ENCODE measurements at places on chromosomes 1 and 21.

DNA sequence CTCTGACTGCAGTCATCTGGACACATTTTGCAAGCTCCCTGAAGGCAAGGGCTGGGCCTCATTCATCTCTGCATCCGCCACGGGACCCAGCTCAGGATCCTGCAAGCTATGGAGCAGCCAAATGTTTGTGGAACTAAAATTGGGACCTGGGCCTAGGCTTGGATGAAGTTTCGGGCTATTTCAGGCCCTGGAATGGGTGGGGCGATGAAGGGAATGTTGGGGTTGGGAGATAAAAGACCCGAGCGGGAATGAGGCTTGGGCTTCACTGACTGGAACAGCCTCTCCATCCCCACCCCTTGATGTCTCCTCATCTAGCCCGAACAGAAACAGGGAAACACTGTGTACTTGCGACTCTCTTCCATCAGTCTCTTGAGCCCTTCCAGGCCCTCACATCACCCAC is 7.3 kb upstream of the AHCYL1 start:
- DNase-seq, result no peak

DNA sequence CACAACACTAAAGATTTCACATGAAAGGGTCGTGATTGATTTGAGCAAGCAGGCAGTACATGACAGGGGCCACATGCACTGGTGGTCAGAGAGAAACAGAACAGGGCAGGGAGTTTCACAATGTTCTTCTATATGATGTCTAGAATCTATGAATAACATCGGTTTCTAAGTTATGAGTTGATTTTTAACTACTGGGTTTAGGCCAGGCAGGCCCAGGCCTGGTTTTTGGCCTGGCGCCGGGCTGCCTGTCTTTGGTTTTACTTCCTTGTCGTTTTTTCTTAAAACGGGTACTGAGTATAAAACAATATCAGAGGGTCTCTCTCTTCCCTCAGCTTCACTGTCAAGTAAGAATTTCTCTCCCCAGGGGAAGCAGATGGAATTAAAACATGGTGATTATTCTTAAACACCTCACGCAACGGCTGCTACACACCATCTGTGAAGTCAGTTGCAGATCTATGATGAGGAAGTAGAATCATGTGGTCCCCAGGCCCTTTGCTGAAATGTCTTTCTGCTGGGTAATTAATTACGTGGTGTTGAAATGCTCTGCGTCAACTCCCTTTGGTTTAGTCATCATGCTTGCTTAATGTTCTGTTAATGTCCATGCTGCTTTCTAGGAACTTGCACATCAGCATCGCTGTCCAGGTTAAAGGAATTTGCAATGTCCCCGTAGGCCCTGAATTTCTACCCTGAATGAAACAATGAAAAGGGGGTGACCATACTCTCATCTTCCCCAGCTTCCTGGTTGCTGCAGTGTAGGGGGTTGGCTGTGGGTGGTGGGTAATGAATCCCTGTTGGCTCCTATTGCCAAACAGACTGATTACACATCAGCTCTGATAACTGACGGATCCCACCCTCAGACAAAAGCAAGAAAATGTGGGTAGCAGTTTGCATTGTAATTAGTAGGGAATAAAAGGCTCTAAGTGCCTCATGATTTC is 70.3 kb downstream of the SERINC2 start:
- no peak for DNase-seq

DNA sequence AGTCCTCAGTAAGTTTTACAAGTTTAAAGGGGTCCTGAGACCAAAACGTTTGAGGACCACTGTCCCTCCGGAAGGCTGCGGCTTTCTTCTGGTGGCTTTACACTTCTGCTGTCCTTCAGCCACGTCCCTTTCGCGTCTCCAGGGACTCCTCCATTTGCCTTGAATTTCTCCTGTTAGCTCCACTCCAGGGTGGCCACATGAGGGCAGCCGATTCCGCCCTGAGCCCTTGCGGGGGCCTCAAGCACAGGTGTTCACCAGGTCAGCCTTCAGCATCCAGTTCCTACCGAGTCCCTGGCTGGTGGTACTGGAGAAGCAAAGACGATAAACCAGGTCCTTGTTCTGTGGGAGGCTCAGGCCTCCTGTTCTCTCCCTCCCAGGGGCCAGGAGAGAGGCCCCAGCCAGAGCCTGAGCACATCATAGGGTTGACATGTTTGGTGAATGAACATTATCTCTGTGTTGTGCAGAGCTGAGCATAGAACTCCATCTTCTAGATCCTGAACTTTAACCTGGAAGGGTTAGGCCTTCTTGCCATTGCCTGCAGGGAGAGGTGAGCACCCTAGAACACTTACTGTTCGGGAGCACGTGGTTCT is 27.4 kb upstream of the COQ8A start:
- DNase-seq, result peak; percentile 65

GRCh38 chr1:155507945-155508344 is 54.7 kb downstream of the ASH1L start:
- no peak for DNase-seq

DNA sequence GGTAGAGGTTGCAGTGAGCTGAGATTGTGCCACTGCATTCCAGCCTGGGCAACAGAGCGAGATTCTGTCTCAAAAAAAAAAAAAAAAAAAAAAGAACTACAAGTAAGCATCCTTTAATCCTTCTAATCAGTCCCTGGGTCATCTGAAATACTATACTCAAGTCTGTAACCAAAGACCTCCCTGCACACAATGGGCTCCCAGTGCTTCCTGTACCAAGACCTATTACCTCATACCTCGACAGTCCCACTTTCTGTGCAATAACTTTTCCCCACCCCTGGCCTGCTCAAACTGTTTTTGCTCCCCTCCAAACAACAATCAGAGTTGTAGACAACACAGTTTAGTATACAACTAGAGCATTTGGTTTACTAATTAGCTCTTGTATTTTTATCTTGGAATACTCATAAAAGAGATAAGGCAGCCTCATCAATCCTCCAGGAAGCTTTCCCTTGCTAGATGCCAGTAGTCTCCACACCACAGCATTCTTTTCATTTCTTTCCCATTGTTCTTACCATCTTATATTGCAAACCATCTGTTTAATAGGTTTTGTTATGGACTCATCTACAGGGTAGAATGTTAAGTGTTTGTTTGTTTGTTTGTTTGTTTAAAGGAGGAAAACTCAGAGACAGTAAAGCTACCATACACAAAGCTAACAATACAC is 19.2 kb upstream of the RLF start:
- no peak for DNase-seq

GRCh38 chr1:147924813-147925212 is 3.4 kb upstream of the GPR89B start:
- no peak for DNase-seq

DNA sequence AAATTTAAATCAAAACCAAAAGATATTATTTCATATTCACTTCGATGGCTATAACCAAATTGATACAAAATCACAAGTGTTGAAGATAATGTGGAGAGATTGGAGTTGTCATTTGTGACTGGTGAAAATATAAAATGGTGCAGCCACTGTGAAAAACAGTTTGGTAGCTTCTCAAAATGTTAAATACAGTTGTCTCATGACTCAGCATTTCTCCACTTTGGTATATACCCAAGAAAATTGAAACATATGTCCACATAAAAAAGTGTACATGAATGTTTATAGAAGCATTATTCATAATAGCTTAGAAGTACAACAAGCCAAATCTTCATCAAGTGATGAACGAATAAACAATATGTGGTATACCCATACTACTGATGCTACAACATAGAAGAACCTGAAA is 318.5 kb downstream of the BRINP3 start:
- DNase-seq, result no peak

DNA sequence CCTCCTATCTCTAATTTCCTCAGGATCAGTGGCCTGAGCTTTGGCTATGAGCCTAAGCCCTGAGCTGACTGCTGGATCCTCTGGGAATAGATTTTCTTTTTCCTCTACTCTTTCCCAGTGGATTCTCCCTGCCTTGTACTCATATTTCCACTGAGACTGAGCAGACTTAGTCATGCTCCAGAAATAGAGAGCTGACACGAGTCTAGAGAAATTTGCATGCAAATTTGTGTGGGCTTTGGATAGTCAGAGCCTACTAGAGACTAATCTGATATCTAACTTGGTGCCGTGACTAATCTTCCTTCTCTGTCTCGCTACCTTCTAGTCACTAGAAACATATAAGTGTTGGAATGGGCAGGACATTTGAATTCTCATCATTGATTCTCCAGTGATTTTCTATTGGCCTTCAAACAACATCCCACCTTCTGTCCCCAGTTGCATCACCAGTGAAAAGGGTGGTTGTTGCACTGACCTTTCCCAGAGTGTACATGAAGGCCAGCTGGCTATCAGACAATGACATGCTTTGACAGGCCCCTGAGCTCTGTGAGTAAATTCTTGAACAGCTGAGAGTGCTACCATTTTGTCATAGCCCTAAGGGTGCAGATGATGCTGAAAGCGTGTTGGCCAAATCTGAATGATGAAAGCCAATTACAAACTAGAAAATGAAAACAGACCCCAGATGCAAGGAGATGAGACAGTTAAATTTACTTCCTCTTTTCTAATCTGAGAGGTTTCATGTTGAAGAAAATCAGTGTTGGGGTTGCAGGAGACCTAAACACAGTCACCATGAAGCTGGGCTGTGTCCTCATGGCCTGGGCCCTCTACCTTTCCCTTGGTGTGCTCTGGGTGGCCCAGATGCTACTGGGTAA is at the start of gene FCRLA:
Gene FCRLA, plus strand, starts transcription at position 748 of the 866 bp plus-strand sequence. Its CDS starts 36 bp downstream, at position 784.
- no peak for DNase-seq

GRCh38 chr1:219676012-219676765 is 63.3 kb upstream of the ZC3H11B start:
- DNase-seq, result no peak

DNA sequence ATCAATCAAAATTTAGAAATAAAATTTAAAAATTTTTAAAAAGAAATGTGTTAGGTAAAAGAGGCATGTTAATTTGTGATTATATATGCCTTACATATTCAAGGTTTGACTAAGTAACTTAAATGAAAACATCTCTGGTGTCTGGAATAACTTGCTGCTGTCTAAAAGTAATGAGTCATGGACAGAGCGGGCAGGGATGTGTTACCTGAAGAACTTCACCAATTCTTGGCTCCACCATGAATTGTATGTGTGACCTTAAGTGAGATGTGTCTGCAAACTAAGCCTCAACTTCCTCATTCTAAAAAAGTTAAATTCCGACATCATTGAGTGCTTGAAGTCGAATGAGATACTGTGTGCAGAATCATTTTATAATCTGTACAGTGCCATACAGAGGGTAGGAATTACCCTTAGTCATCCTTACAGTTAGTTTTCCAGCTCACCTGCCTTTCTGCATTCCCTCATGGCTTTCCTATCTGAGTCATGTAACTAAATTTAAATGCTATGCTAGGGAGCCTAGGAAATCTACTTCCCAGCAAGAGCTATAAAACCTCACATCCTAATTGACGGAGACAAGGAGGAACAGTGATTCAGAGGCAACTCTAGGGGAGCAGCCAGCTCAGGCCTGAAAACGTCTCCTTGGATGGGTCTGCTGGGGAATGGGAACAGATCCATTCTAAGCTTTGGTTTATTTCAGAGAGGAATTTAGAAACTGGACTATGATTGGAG is 100.7 kb upstream of the TSPAN2 start:
- DNase-seq, result no peak

GRCh38 chr1:97849345-97850340 is 71.2 kb downstream of the DPYD start:
- DNase-seq, result no peak

- no peak for DNase-seq
Observed at GRCh38 chr1:23167353-23168078, 1.1 kb downstream of the LUZP1 start.

DNA sequence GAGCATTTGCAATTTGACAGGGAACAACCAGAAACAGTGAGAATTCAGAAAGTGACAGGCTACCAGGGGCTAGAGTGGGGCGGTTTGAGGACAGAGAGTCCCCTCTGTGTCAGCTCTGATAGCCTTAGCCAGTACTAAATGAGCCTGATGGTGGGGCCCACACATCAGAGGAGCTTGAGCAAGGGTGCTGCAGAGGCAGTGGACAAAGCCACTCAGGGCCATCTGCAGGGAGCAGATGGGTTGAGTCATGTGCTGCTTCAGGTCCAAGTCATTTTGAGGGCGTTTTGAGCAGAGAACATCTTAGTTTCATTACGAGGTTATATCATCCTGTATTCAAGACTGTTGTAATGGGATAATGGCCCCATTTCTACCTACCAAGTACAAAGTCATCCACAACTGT is 7.7 kb downstream of the LRRC52 start:
- no peak for DNase-seq

- no peak for DNase-seq
Observed at GRCh38 chr1:41238311-41238988, 3.7 kb downstream of the SCMH1 start.

GRCh38 chr1:213605732-213606131 is 382.0 kb upstream of the PROX1 start:
- no peak for DNase-seq

- DNase-seq, result no peak
Observed at GRCh38 chr1:111515291-111516004, 12.0 kb upstream of the ADORA3 start.

Data from iPS DF 19.7 (cell line).